Renal cortex interstitium (tissue), 15 donors: ENCODE measurements at places on chromosomes 2 and 18. TPM values are rescaled to one million over a fixed set of nuclear protein-coding genes. Genes with fewer than 3 reads are reported as not detected.

GRCh38 chr18:59671551-59671950 lies 25.7 kb downstream of the CCBE1 start:
- DNase-seq = no peak

DNA sequence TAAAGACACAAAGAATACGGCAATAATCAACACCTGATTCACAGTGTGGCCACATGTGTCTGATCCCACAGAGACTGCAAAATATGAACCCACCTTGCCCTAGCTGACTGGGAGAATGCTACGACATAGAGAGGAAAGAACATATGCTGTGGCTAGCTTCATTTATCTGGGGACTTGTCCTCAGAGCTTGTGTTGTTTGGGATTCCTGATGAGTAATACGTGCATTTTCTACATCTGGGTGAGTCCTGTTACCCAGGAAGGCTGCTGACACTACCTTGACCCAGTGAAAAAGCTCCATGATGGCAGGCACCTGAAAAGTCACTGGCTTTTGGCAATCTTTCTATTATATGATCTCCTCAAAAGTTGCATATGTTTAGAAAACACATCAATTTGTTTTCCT lies 427.7 kb upstream of the LYPD1 start:
- no peak for DNase-seq

DNA sequence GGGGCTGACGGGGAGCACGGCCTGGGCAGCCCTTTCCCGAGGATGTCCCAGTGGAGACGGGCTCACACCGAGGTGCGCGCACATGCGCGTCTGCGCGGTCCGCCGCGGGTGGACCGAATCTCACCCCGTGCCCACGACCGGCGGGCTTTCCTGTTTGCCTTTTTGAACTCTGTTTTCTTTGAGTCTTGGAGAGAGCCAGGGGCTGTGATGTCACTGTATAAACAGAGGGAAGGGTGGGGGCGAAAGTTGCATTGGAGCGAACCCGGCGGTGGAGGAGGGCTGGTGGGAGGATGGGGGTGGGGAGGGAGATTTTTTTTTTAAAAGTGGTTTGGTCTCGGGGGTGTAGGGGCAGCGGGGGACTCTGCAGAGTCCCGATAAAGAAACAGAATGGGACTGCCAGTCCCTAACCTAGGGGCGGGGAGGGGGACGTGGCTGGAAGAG lies 141.2 kb upstream of the CTAGE1 start:
- DNase-seq = no peak

- no peak for DNase-seq
Measured at GRCh38 chr2:26483516-26483915, 5.6 kb upstream of the OTOF start.

DNA sequence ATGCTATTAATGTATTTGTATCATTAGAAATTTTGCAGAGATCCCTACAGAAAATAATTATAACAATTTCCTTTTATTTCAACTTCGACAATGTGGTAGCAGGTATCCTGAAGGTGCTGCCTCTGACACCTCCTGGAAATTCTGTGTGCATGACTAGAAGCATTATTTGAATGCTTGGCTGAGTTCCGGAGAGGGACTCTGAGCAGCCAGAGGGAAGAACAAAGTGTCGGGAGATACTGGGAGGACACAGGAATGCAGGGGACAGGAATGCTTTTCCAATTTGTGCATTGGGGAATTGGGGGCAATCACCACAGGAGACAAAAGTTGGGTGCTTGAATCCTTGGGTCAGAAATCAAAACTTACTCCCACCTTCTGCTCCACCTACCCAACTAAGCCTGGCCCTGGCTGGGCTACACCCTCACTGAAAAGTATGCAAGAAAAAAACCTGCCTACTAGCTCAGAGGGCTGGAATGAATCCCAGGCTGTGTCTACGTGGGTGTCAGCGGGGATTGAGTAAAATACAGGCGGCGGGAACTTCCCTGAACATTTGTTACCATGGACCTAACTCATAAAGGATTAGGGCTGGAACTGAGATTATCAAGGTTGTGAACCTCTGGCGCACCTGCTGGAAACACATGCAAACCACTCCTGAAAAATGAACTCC lies 299.3 kb downstream of the SOX11 start:
- DNase-seq = no peak

GRCh38 chr2:36544638-36545338 lies 53.2 kb downstream of the FEZ2 start:
- DNase-seq = no peak

GRCh38 chr18:9337873-9338272 lies 3.3 kb downstream of the TWSG1 start:
- DNase-seq = no peak

DNA sequence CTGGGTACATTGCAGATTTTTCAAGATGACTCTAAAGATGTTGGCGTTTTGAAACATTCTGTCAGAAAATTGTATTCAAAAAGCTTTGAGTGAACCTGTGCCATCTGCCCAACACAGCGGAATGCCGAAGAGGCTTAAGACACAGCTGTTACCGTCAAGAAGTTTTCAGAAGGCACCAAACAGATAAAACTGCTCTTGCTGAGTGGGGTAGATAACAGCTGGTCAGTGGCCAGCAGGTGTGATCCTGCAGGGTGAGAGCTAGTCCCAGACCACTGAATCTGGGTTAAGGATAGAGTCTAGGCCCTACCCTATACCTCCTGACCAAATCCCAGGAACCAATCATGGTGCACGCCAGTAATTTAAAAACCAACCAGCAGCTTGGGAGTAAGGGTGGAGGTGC lies 60.5 kb upstream of the B3GNT7 start:
- no peak for DNase-seq

DNA sequence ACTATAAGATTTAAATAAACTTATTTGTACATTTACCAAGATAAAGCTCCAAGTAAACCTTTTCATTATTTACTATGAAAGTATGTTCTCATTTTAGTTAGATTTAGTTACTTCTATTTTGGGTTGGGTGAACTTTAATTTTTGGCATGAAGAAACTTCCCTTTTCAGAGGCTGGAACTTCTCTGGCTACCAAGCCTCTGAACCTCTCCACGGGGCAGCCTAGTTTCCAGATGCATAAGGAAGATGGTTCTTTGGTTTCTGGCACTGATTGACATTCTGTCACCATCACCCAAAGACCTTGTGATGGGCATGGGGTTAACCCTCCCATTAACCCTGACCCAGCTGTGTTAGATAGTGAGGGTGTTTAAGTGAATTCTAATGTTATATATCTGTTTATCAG lies 17.1 kb downstream of the PSD4 start:
- no peak for DNase-seq

GRCh38 chr2:204258890-204259289 lies 286.4 kb upstream of the PARD3B start:
- DNase-seq = no peak

DNA sequence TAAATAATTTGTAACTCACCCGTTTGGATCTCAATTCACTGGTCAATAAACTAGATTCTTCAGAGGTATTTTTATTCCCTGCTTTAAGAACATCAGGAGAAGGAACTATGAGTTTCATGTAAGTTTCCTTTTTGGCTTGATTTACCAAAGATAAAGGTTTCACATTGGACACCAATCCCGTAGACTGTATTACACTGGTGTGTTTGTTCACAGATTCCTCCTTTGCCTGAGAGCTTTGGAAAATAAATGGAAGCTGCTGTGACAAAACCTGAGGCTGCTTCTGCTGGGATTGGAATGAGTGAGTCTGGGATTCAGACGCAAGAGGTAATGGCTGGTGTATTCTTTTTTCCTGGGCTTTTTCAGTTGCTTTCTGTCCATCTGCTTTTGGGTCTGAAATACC lies 151.8 kb upstream of the WDSUB1 start:
- no peak for DNase-seq

DNA sequence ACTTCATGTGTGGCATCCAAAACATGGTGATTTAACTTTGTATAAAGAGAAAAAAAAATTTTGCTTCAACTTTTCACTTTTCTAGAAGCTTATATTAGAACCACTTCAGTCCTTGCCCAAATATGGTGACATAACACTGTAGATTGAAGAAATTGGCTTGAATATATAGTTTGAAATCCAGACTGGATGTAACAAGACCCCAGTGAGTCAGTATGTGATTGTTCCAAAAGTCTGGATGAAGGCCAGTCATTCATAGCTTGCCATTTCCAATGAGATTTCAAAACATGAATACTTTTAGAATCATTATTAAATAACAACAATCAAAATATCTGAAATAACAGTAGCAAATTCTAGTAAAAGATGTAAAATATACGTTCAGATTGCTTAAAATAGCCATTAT lies 104.8 kb upstream of the FN1 start:
- no peak for DNase-seq

DNA sequence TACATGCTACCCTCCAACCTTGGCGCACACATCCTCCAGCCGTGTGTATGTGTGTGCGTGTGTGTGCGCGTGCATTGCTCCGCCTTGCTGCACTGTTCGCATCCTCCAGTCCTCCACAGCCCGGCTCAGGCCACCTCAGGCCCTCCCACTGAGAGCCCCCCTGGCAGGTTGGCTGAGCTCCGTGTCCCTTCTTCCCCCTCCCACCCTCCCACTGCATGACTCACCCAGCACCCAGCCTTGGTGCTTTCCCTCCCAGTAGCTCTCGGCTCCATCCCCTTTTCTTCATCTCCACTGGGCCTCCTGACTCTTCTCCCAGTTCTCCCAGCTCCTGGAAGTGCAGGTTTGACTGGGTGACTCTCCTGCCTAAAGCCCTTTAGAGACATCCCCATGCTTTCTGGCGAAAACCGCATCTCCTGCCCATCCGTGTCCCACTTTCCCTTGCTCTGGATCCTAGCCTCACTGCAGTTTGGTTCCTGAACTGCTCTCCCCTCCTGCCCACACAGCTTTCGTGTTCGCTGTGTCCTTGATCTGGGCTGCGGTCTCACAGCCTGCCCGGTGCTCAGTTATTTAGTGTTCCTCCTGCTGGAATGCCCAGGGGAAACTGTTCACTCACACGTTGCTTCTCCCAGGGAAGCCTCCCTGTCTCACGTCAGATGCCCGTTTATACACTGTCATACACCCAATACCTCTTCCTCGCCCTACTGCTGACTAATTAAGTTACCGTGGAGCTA lies 4.9 kb downstream of the TMEM177 start:
- no peak for DNase-seq

GRCh38 chr2:226508005-226508404 lies 291.6 kb downstream of the IRS1 start:
- no peak for DNase-seq

DNA sequence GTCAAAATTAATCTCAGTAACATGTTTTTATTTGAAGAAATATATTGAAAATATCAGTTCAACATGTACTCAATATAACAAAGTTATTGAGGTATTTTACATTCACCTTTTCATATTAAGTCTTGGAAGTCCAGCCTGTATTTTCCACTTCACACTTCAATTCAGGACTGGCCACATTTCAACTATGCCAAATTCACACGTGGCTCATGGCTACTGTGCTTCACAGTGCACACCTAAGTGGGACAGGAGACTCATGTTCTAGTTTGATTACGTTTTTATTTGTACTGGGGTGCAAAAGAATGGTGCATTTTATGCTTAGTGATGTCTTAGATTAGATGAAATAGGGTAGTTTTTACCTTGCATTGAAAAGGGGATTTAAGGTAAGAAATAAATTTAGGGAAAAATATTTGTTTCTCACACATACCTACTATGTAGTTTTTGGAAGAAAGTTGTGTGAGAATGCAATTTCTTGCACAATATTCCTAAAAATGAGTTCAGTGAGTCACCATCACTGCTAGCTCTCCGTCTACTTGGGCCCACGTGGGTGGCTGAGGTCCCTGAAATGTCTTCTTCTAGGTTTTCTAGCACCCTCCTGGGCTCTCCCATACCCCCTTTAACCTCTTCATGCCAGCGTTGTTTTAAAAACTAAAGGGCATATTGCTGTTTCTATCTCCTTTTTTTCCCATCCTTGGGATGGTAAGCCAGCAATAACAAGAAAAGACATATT lies 87.0 kb downstream of the ST6GAL2 start:
- DNase-seq = no peak

DNA sequence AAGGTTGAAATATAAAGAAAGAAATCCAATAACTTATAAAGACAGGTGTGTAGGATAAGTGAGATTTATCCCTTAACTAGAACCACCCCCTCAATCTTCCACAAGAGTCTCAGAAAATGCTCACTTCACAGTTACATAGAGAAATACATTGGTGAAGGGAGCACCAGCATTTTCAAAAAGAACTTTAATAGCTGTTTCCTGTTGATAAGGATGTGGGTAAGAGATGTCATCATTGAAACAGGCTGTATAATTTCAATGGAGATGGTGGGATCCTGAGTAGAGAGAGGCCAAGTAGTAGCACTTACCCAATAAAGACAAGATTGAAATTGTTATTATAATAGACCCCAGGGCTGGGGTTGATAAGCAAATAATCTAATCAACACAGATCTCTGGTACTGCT lies 162.2 kb upstream of the TACR1 start:
- DNase-seq = no peak

GRCh38 chr18:50099725-50100407 lies 95.1 kb downstream of the MYO5B start:
- peak; percentile 24 for DNase-seq

DNA sequence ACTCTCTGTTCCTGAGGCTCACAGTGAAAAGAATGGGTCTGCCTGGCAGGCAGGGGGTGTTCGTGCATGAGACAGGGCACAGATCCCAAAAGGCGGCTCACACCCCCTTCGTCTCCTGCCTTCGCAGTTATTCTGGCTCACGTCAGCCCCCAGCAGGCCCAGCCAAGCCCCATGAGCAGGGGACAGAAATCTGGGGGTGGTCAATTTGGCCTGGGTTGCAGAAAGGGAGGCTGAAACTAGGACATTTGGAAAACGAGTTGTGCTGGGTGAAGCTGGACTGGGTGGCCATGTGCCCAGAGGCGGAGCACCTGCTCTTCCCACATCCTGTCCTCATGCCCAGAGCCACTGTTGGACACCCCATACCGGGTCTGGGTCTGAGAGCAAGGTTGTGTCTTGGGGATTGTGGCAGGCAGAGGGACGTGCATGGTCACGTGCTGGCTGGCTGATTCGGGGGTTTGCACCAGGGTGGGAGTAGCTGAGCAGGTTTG lies 99.0 kb upstream of the MCFD2 start:
- DNase-seq = no peak

DNA sequence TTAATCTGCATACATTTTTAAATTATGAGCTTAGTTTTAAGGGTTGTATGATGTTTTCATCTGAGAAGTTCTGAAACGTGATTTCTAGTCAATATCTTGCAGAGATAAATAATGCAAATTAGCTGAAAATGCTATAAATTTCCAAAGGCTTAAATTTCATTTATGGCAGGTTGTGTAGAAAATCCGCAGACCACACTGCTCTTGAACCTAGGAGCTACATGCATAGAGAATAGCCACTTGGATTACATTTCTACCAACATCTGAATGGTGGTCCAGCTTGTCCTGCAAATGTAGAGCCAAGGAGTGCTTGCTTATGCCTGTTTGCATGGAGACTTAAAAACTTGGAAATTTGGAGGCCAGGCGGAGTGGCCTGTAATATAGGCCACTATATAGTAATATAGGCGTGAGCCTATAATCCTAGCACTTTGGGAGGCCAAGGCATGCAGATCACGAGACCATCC lies 6.8 kb downstream of the MAT2A start:
- no peak for DNase-seq

The CNDP1 gene
- polyA plus RNA-seq = 1.2 TPM

The ABCG8 gene
- polyA plus RNA-seq = 0.84 TPM

The AQP12B gene
- 0.49 TPM for polyA plus RNA-seq

The PGAP1 gene
- 25.3 TPM for polyA plus RNA-seq
